Activated effector memory CD4-positive, alpha-beta T cell treated with Interleukin-2 at 50 U/mL for 16 hours (primary cell): ENCODE measurements at places on chromosomes 6 and 20.

- DNase-seq: no peak
These were observed 36.2 kb upstream of the GCNT2 start for GRCh38 chr6:10484912-10485311.

- DNase-seq: no peak
These were observed 275.0 kb upstream of the BMP2 start for GRCh38 chr20:6492271-6493055.

- no peak for DNase-seq
These were observed 143.4 kb downstream of the PTPRK start for GRCh38 chr6:128376952-128377503.

GRCh38 chr6:61949161-61949560 lies 336.9 kb downstream of the KHDRBS2 start:
- DNase-seq: no peak

DNA sequence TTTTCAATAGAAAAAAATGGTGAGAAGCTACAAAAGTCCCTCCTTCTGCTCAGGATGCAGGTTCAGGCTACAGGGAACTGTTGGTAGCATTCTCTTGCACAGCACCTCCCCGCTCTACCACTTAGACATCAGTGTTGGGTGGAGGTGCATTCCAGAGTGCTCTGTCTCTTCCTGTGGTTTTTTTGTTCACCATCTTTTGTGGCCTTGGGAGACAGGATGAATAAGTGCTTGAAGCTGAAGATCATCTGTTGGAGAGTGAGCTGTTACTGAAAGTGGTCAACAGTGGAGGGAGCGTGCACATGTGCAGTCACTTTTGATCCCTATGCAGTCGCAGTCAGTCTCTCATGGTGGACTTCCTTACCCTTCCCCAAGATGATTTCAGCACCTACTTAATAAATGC lies 16.6 kb upstream of the BTBD3 start:
- no peak for DNase-seq

DNA sequence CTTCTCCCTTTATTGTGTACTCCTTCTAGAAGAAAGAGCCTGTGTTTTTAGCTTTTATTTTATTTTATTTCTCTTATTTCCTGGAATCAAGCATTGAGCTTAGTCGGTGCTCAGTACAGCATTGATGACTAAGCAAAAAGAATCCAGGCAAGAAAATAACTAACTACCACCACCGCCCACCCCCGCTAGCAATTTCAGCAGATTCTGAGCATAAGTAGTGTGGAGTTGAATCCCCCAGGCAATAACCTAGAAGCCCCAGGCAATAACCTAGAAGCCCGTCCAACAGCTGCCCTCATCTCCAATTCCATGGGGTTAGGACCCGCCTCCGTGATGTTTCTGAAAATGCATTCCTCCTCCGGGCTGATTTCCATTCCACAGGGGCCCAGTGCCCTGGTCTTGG lies 258.0 kb upstream of the TAB2 start:
- DNase-seq: no peak

DNA sequence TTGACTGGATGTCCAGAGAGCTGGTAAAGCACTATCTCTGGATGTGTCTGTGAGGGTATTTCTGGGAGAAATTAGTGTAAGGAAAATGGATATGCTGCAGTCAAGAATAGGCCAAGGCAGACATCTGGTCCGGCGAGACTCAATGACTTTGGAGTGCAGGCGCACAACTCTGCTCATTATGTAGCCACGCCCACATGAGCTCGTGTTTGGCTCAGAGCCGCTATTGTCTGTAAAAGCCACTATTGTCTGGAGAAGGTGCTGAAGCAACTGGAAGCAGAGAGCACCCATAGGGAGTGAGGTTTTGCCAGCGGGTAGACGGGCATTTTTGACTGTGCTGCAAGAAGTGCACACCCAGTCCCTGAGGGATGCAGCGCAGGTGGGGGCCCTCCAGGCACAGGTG lies 305.0 kb upstream of the POU3F2 start:
- no peak for DNase-seq

DNA sequence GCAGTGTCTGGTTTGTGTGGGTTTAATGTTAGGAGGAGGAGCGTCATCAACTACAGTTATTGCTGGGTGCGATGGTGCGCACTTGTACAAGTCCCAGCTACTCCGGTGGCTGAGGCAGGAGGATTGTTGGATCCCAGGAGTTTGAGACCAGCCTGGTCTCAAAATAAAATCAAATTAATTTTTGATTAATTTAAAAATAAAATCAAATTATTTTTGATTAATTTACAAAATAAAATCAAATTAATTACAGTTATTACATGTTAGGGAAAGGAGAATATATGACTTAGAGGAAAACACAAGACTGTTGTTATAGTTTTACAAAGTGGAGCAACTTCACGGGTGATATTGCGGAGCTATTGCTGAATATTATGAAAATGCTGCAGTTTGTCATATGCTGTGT lies 34.7 kb upstream of the ADGRF5 start:
- DNase-seq: no peak

- DNase-seq: no peak
These were observed 123.5 kb upstream of the SAMD5 start for GRCh38 chr6:147384737-147385710.

GRCh38 chr6:5132731-5133130 lies 47.6 kb downstream of the PPP1R3G start:
- no peak for DNase-seq

DNA sequence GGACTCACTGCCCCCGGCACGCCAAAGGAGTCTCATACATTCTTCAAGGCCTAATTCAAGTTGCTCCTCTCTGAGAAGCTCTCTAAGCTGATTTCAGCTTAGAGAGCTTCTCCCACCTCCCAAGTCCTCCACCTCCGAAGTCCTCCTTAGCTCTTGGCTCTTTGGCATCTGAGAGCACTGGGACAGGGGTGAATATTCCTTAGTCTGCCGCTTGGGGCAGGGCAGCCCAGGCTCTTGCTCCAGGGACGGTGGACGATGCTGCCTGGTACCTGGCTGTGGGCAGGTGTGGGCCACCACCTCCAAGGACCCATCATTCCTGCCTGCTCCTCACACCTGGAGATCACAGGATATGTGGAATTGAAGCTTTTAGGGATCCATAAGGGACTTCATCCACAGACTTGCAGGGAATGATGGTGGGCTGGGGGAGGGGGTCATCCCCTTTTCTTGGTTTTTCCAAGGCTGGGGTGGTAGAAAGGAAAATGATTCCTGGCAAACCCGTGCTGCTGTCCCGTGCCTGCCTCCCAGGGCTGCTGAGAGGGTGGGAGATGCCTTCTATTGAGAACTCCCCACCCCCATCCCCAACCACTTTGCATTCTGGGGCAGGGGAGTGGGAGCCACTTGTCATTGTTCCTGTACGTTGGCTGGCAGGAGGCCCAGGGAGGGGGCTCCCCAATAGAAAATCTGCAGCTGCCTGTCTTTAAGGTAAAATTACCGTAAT lies 57.4 kb downstream of the ARHGAP40 start:
- peak; percentile 12 for DNase-seq

GRCh38 chr6:143097224-143097795 lies 36.6 kb downstream of the AIG1 start:
- DNase-seq: no peak

GRCh38 chr6:129138739-129139405 lies 255.9 kb downstream of the LAMA2 start:
- no peak for DNase-seq

DNA sequence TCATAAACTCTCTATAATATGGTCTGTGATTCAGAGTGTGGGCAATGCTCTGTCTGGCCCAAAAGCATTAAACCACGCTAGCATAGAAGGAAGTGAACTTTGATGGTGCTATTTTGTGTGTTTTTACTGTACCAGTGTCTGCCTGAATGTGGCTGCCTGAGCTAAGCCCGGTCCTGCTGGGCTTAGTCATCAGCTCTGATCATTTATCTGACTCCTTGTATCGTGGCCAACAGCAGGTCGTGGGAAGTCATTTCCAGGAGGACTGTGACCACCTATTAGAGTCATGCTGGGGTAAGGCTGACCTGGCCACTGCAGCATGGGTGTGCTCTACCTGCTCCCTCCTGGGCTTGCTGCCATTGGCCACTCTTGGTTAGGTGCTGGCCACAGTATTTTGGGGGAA lies 239.1 kb upstream of the CEP162 start:
- DNase-seq: no peak

- DNase-seq: no peak
These were observed 80.8 kb downstream of the RPP40 start for GRCh38 chr6:4923081-4923480.

- DNase-seq: no peak
These were observed 22.0 kb downstream of the RANBP9 start for GRCh38 chr6:13689511-13690256.

DNA sequence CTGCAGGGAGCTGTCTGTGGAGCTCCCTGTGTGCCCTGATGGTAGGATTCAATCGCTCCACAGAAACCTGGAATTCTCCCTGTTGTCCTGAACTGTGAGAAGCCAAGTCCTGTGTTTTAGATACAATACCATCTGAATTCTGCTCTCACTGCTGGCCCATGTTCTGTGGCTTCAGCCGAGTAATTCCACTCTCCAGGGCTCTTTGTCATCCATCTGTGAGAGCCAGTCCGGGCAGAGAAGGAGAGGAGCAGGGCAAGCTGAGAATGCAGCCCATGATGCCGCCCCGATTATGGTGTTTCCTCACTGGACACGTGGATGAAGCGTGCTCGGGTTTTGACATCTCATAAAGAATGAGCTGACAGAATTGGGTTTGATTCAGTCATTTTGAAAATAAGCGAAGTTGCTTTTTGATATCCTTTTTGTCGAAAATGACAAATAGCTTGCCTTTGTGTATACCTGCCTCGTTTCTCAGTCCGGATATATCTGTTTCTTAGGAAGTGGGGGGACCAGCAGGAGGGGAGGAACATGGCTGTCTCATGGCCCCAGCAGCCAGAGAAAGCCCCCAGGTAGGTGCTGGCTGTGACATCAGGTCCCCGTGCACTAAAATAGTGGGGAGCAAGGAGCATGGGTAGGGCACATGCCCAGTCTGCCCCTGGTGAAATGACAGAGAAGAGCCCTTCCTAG lies 8.2 kb upstream of the CD93 start:
- DNase-seq: no peak

DNA sequence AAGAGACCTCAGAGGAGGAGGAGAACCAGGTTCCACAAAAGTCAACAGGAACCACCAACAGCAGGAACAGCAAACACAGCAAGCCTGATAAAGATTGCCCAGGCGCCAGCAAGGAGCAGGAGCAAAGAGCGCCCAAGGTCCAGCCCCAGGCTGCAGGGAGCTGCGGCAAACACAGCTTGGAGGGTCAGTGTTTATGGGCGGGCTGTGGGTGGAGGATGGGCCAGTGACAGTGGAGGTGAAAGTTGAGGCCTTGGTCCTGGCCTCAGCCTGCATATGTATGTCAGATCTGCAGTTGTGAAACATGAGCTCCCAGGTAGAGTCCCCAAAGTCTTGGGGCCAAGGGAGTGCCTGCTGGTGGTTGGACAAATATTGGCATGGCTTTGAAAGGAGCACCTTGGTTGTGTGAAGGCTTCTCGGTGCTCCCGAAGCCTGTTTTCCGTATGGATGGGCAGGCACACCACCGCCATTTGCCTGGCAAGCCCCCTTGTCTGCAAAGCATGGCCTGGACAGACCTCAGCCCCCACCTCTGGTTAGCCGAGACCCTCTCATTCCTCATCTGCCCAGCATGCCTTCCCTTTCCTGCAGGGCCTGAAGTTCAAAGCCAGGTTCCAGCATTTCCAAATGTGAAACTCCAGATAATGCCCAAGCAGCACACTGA lies 2.0 kb upstream of the CAPN11 start:
- no peak for DNase-seq

DNA sequence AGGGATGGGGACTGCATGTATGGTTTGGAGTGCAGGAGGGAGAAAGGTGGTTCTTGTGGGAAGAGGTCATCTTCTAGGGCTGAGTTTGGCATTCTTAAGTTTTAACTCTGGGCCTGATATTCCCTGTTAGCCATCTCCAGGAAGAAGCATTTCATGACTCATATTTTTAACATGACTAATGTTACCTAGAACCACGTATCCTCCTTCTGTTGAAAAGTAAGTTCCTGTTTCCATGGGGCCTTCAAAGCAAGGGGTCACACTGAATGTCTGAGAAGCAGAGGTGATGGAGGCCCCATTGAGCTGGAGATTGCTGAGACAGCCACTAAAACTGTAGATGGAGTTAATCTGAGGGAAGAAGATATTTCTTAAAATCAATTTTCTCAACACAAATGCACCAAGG lies 30.2 kb downstream of the FAM229B start:
- DNase-seq: no peak

GRCh38 chr6:138592749-138593123 lies 93.4 kb upstream of the NHSL1 start:
- DNase-seq: no peak

DNA sequence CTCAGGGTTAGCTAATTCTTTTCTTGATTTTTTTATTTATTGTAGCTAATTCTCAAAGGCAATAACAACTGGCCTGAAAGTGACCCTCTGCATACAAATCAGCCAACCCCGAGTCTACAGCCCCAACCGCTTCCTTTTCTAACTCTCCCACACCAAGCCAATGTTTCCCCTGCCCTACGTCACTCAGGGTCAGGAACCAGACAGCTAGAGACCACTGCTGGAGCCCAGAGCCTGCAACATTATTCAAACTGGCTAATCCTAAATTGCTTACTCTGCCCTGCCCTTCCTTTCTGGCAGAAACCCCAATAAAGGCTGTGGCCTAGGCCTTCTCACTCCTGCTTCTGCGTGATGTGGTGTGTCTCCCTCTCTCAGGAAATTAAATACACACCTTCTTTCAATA lies 320.7 kb downstream of the CBLN4 start:
- no peak for DNase-seq

GRCh38 chr20:24488800-24489175 lies 19.4 kb downstream of the SYNDIG1 start:
- DNase-seq: no peak

GRCh38 chr20:24309596-24309995 lies 159.8 kb upstream of the SYNDIG1 start:
- DNase-seq: no peak

- no peak for DNase-seq
These were observed 1.5 kb downstream of the TFAP2B start for GRCh38 chr6:50819904-50820868.

DNA sequence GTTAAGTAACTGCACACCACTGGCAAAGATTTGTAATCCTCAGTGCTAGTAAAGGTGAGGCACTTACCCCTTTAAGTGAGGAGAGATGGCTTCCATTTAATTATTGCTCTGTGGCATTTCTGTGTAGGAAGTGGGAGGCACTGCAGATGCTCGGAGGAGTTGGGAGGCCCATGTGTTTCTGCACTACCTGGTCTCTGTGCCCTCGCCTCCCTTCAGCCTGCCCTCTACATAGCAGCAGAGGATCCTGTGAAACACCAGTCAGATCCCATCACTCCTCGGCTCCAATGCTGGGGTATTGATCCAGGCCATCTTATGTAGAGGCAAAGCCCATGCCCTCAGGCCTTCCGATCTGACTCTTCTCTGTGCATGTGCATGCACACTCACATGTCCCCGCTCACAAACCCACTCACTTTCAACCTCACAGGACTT lies 67.0 kb downstream of the SLX4IP start:
- peak; percentile 14 for DNase-seq
